Stimulated activated CD8-positive, alpha-beta memory T cell treated with anti-CD3 and anti-CD28 coated beads, Interleukin-7, amount 100 ng/mL, for 4 hours (primary cell): ENCODE measurements at places on chromosomes 12 and 14.

- DNase-seq = no peak
Observed at GRCh38 chr12:3040026-3040656, 37.0 kb upstream of the TSPAN9 start.

DNA sequence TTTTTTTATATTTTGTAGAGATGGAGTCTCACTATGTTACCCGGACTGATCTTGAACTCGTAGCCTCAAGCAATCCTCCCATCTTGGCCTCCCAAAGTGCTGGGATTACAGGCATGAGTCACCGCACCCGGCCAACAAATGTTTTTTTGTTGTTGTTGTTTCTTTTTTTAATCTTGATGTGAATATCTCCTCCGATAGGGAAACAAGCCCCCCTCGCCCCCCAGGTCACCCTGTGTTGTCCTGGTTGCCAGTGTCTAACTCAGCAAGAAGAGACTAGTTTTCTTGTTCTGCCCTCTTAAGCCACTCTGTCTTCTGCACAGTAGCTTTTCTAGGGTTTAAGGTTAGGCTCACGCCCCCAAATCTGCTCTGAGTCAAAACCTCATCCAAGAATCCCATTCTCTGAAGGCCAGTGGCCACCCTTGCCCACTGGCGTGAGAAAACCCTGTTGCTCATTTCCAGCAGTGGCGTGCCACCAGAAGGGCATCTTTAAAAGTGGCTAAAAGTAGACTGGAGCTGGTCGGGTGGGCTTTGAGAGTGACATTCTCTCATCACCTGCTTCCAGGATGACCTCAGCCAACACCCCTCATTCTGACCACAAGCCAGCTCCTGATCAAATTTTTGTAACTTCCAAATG is 42.7 kb downstream of the C14orf132 start:
- no peak for DNase-seq

- no peak for DNase-seq
Observed at GRCh38 chr12:69474456-69474855, 4.3 kb downstream of the FRS2 start.

DNA sequence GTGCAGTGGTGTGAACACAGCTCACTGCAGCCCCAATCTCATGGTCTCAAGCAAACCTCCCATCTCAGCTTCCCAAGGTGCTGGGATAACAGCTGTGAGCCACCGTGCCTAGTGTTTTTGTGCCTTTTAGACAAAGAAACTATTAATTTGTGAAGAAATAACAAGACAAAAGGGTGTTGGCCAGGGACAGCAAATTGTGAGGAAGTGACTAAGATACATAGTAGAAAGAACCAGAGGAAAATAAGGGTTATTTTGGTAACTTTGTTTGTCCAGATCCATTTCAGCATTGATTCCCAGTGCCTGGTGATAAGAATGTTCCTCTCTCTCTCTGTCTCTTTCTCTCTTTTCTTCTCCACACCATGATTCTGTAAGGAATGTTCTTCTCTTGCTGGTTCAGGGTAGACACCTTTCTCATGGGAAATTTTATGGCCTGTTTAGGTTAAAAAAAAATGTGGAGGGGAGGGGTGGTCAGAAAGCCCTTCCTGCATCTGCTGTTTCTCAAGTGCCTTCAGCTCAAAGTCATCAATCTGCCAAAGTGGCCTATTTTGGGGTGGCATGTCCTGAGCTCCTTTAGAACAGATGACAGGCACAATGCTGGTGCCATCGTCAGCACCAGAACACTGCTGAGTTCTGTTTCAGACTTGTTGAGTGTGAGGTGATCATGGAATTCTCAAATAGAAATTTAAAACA is 184.4 kb upstream of the EEA1 start:
- no peak for DNase-seq

- DNase-seq = no peak
Observed at GRCh38 chr12:65826353-65827171, 2.3 kb downstream of the HMGA2 start.

GRCh38 chr14:29310757-29311156 is 544.2 kb downstream of the FOXG1 start:
- DNase-seq = no peak

GRCh38 chr14:77485901-77486678 is 12.5 kb downstream of the ISM2 start:
- no peak for DNase-seq

DNA sequence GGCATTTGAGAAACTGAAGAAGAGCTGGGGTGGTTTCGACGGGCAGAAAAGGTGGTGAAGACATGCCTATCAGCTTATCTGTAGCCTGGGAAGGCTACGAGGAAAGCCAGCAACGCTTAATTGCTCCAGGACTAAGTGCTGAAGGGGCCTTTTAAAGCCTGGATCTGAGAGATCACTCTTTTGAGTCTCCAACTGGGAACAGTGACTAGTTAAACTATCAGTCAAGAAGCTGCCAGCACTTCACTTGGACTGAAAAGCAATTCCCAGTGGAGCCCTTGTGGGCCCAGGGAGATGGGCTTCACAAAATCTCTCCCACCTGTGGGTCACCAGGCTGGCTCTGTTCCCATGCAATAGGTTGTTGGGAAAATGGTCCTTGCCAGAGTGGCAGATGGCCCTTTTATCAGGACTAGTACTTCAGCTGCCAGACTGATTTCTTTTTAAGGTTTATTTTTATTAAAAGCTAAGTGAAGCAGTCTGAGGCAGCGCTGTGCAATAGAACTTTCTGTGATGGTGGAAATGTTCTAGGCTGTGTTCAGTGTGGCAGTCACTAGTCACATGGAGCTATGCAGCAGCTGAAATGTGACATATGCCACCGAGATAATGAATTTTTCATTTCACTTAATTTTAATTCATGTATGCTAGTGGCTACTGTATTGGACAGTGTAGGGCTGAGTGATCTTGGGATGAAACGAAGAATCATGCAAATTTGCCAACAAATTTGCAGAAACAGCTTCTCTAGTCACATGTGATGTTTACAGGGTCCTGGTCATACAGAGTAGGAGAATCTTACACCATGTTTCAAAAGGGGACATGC is 276.8 kb downstream of the PCNX1 start:
- no peak for DNase-seq

DNA sequence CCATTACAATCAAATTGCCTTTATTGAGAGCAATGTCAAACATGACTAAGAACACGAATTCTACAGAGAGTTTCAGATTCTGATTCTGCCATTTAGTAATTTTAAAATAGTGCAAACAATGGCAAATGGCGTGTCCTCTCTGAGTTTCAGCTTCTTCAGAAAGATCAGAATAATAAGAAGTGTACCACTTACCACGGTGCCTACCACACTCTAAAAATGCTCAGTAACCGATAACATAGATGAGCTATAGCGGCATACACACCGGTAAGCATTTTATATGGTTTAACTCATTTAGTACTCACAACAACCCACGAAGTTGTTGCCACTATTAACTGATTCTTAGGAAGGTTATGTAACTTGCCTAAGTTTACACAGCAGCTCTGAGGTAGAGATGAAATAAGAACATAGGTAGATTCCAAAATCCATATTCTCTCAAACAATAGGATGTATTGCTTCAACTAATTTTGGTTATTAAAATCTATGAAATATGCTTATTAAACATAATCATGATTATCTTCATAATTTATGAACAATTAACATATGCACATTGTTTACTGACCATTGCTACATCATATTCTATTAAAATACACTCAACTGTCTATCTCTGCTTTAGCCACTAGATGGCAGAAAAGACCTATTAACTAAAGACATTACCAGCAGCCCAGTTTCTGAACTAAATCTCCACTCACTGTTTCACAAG is 38.3 kb downstream of the SLC6A15 start:
- no peak for DNase-seq

GRCh38 chr14:95407354-95407753 is 87.6 kb upstream of the CLMN start:
- DNase-seq = no peak
